ENCODE measurements at places on chromosomes 5 and 9.

- no peak for DNase-seq
Measured at GRCh38 chr5:7394889-7395431, 978 bp upstream of the ADCY2 start.

DNA sequence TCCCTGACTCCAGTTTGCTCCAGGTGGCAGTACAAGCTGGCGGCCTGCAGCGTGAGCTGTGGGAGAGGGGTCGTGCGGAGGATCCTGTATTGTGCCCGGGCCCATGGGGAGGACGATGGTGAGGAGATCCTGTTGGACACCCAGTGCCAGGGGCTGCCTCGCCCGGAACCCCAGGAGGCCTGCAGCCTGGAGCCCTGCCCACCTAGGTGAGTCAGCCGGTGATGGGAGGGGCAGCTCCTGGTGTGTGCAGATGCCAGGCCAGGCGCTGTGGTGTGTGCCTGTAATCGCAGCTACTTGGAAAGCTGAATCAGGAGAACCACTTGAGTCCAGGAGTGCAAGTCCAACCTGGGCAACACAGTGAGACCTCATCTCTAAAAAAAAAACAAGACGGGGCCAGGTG lies 10.0 kb upstream of the CACFD1 start:
- no peak for DNase-seq

GRCh38 chr9:37200433-37201005 lies 80.1 kb downstream of the ZCCHC7 start:
- DNase-seq: no peak

DNA sequence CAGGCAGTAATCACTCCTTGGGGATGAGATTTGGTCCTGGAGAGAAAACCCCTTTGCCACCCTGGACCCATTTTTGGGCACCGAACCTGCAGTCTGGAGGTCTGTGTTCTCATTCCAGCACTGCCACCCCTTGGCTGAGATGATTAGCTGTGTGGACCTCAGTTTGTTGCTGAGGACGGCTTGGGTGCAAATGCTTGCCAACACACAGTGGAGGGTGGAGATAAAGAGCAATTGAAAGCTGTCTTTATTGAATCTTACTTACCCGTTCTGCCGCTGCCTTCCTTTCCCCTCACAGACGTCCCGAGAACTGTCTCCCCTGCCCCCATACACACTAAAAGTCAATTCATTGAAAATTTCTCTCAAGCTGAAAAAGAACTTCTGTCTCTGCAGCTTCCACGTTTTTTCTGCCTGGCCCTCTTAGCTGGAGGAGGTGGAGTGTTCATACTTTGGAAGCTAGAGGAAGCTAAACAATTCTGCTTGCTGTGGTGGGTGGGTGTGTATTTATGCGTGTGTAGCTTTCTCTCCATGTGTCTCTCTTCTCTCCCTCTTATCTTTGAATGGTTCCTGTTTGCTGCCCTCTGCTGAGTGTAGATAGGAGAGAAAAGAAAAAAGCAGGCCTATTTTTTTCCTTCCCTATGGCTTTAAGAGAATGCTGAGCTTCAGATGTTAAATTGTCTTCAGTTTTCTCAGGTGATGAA lies 6.6 kb downstream of the GALNT10 start:
- no peak for DNase-seq

GRCh38 chr5:58786035-58786434 lies 203.2 kb downstream of the RAB3C start:
- no peak for DNase-seq
